Smooth muscle cell of the coronary artery (primary cell): ENCODE measurements at places on chromosomes 1 and 21. TPM values are rescaled to one million over a fixed set of nuclear protein-coding genes. Genes with fewer than 3 reads are reported as not detected.

The TMEM50A gene
- total RNA-seq: 63.2 and 176 TPM in 2 replicates

The HUNK gene
- total RNA-seq: 0.47 TPM in 1 of 2 replicates, not detected in the other

The PADI4 gene
- total RNA-seq: not detected in 2 replicates

The SSR2 gene
- 445 and 519 TPM in 2 replicates for total RNA-seq

The ZNF648 gene
- not detected in 2 replicates for total RNA-seq

The OR6K3 gene
- not detected in 2 replicates for total RNA-seq

The UBASH3A gene
- total RNA-seq: not detected in 2 replicates

The HCRTR1 gene
- total RNA-seq: under 0.01 TPM in 1 of 2 replicates, not detected in the other

The OR2M3 gene
- total RNA-seq: not detected in 2 replicates

The SLC30A7 gene
- total RNA-seq: 27.0 and 27.9 TPM in 2 replicates

The OR2L8 gene
- not detected in 2 replicates for total RNA-seq

The KLHDC9 gene
- total RNA-seq: 0.23 and 1.5 TPM in 2 replicates

The ERICH3 gene
- total RNA-seq: under 0.01 TPM in 1 of 2 replicates, not detected in the other

The HCN3 gene
- total RNA-seq: 0.53 and 1.5 TPM in 2 replicates

The SIKE1 gene
- total RNA-seq: 70.6 and 78.4 TPM in 2 replicates

The CHI3L2 gene
- 0.45 and 4.4 TPM in 2 replicates for total RNA-seq

The C1orf216 gene
- total RNA-seq: 16.5 and 23.6 TPM in 2 replicates

The CFHR5 gene
- total RNA-seq: not detected in 2 replicates

The OR10R2 gene
- not detected in 2 replicates for total RNA-seq

The CELF3 gene
- total RNA-seq: not detected in 2 replicates

The MYBPH gene
- 0.35 TPM in 1 of 2 replicates, not detected in the other for total RNA-seq

The RNF186 gene
- total RNA-seq: not detected in 2 replicates

The OR2T11 gene
- total RNA-seq: not detected in 2 replicates

The EDARADD gene
- total RNA-seq: not detected in 2 replicates

The AADACL3 gene
- total RNA-seq: not detected in 2 replicates

The LEPROT gene
- total RNA-seq: 34.6 and 39.2 TPM in 2 replicates

The SLC37A1 gene
- 1.9 and 6.1 TPM in 2 replicates for total RNA-seq

The NDUFS2 gene
- total RNA-seq: 127 and 177 TPM in 2 replicates

The MYBPHL gene
- total RNA-seq: not detected in 2 replicates

The COL11A1 gene
- total RNA-seq: 0.45 and 6.7 TPM in 2 replicates

The SPRR2G gene
- total RNA-seq: not detected in 2 replicates

The SPRR5 gene
- total RNA-seq: not detected in 2 replicates

The LRRC8B gene
- 0.35 and 0.68 TPM in 2 replicates for total RNA-seq

The LINGO4 gene
- not detected in 2 replicates for total RNA-seq

The S100A3 gene
- 5.0 and 7.3 TPM in 2 replicates for total RNA-seq

The PADI2 gene
- total RNA-seq: 0.12 and 0.60 TPM in 2 replicates

The CFAP45 gene
- total RNA-seq: 0.23 and 1.1 TPM in 2 replicates

The TSACC gene
- total RNA-seq: not detected in 2 replicates

The OR2W3 gene
- total RNA-seq: not detected in 2 replicates

The RPE65 gene
- total RNA-seq: not detected in 2 replicates

The OR2L5 gene
- not detected in 2 replicates for total RNA-seq

The SAMSN1 gene
- total RNA-seq: not detected in 2 replicates

The PADI1 gene
- 0.30 TPM in 1 of 2 replicates, not detected in the other for total RNA-seq

The AIRE gene
- total RNA-seq: not detected in 2 replicates
